ENCODE measurements at places on chromosomes 3 and 15.

DNA sequence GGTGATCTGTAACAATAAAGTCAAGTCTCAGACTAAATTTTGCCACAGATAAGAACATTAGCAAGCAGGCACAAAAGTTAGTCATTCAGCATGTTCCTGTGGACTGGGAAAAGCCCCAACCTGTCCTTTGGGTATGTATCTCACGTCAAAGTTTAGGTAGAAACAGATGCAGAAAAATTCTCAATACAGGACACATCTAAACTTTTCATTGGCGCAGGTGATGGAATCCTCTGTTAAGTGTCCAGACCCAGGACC, 120.6 kb downstream of the ATG7 start:
- no peak for DNase-seq

GRCh38 chr15:39908186-39908585, 11.9 kb downstream of the GPR176 start:
- DNase-seq = no peak

- no peak for DNase-seq
Observed at GRCh38 chr3:61571516-61572336, 10.4 kb downstream of the PTPRG start.

DNA sequence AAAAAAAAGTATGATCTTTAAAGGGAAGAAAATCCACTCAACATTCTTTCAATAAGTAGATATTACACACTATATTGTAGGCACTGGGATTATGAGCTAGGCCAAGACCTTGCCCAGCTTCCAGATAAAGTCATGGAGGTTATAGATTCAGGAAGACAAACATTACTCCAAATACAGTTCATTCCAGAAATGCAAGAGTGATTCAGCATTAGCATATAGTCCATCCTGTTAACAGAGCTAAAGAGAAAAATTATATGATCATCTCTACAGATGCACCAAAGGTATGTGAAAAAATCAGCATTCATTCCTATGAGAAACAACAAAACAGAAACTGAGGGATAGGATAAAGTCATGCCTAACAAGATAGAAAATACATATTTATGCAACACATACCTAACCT, 42.1 kb upstream of the NSMCE3 start:
- DNase-seq = no peak

DNA sequence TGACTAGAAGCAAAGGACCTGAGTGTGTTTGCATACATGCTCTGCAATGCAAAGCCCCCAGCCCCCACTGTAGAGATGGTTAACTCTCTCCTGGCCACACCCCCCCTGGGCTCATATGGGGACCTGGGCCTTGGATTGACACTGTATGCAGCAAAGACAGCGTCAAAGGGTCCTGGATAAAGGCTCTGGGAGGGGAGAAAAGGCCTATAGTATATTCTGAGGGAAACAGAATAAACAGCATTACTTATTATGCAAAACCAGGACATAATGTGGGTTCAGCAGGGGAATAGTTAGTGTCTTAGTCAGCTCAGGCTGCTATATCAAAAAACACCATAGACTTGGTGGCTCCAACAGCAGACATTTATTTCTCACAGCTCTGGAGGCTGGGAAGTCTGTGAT, 158.7 kb downstream of the APBA2 start:
- DNase-seq = no peak

- no peak for DNase-seq
Observed at GRCh38 chr3:41288785-41289184, 89.5 kb downstream of the CTNNB1 start.

DNA sequence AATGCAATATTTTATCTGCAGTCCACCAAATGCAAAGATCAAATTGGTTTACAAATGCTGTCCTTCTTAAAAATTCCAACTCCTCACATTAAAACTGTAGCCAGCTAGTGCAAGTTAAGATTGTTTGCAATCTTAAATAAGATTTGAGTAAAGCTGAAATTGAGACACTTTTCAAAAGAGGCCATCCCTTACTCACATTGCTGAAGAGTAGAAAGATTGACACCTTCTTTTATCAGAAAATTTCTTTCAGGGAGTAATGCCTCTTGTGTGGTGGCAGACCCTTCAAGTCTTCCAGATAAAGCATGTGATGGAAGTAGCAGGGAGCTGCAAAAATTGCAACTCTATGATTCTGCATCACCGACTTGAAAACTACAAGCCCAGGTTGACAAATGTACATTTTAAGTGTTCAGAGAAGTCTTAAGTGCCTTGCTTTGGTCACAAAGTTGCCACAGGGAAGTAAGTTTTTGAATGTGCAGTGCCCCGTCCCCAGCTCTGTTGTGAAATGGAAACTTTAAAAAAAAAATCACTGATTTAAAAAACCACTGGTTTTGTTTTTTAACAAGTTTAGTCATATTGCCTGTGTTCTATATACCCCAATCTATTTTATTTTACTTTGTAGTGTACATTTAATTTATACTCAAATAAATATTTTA, 12.6 kb downstream of the CD86 start:
- no peak for DNase-seq

DNA sequence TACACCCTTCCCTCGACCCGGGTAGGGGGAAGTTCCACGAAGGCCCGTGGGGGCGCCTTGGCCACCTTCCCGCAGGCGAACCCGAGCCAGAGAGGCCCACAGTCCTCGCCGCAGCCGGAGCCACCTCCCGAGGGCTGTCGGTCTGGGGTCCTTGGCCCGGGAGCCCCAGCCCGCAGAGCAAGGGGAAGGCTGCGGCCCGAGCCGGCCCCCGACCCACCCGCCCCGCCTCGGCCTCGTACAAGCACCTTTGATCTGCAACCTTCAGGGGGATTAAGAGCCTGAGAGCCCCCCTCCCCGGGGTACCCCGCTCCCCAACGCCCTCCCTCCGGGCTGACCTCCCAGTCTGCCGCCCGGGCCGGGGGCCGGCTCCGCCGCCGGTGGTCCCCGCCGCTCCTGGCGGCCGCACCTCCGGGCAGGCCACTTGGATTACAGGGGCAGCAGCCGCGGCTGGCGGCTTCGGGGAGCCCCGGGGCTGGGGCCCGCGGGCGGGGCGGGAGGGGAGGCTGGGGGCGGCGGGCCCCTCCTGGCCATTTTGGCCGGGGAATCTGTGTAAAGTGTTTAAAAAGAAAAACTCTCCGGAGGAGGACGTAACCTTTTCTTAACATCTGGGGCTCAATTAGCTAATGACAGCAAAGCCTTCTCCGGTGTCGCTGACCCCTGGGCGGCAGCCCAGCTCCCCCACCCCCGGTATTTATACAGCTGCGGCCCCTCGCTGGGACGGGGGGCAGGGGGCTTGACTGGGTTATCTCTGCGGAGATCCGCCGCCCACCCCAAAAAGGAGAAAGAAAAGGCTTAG, 40.2 kb downstream of the EPHB3 start:
- DNase-seq = no peak

DNA sequence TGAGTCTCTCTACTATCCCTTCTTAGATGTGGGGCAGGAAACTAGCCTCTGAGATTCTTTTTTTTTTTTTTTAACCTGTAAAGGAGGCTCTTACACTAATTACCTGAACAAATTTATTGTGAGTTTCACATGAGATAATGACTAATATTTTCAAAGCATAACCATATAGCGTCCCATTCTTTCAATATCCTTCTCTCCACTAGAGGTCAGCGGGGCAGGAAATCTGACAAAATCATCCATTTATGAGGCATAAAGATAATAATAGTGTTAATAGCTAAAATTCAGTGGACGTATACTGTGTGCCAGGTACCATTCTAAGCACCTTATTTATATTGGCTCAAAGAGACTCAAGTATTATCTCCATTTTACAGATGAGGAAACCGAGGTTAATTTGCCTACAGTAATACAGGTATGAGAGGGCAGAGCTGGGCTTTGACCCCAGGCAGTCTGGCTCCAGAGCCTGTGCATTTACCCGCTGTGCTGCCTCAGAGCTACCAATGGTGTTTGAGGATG, 16.3 kb upstream of the SMAD6 start:
- DNase-seq = no peak

DNA sequence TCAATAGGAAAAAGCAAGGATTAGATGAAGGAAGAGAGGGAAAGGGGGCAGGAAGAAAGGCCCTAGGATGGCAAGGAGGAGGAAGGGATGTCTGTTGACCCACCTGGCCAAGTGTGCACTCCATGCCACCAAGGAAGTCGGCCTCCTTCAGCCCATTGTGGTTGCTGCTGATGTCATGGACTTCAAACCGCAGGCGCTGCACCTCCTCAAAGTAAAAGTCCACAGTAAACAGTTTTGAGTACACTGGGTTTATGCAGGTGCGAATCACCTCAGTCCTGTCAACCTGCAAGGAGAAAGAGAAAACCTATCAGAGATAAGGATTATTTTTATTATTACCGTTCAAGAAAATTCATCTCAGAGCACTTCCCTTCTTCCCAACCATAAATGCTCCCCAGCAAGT, 220.6 kb upstream of the MRPL3 start:
- no peak for DNase-seq

DNA sequence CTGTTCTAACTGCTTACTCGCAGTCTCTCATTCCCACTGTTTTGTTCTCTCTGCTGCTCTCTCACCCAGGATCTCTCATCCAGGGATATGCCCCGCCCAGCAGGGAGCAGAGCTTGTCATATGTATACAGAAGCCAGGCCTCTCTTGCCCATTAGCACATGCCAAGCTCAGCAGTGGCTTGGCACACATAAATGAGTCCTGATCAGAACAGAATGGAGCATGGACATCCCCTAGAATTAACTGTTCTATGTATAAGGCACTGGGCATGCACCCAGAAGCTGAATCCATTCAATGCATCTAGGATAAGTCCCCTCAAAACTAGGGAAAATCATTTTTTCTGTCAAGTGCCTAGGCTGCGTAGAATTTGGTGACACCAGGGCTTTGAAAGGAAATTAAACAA, 61.6 kb downstream of the IGSF11 start:
- no peak for DNase-seq

GRCh38 chr15:52031556-52031955, 12.5 kb downstream of the MAPK6 start:
- no peak for DNase-seq

DNA sequence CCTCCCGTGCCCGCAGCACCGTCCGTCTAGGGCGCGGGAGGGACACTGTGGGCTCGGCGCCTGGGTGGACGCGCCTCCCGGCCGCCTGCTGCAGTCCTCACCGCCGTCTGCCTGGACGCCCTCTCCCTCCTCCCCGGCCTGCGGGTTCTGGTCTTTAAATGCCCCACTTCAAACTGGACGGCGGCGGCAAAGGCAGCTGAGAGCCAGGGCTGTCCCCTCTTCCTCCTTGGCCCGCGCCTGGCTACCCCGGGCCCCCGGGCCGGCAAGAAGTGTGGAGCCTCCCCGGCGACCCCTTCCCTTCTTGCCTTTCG, 426 bp downstream of the CBLB start:
- DNase-seq = no peak

- no peak for DNase-seq
Observed at GRCh38 chr3:190017521-190018288, 103.0 kb downstream of the P3H2 start.

DNA sequence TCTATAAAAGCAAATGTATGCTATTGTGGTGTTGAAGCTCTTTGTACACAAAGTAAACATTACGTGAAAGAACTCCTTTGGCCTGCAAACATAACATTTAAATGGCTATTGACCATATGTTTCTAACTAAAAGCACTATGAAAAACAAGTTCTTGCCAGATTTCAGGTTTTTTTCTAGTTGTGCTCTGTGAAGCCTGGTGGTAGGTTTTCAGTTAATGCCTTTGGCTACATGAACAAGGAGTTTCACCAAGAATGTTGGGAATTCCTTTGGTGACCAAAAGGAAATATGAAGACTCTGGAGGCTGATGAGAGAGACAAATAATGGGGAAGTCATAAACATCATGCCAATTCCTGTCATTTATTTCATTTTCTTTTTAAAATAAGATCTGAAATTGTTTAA, 66.0 kb downstream of the RBMS3 start:
- DNase-seq = no peak

DNA sequence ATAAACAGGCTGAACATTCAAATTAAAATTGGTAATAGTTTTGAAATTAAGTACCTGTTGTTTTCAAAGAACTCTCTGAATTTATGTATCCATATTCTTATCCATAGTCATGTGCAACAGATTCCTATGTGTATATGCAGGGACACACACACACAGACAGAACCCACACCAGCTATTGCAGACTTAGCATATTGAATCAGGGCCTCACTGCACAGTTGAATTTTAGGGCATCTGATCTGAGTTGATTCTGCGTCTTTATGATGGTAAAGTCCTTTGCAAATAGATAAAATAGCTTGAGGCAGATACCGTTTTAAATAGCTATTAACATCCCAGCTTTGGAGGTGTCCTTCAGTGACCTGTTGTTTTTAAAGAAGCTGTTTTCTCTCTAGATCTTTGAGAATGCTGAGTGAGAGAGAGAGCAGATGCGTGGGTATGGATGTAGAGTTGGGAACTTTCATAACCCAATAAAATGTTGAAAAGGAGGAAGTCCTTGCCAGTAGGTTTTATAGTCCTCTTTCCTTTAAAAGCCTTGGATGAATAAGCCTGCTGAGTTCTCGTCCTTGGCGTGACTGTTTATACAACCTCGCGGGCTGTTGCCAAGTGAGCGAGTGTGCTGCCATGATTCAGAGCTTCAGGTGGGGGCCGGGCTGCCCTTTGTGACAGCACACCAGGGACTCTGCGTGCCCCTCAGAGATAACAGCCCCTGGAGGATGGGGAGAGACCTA, 18.3 kb downstream of the MYZAP start:
- no peak for DNase-seq

DNA sequence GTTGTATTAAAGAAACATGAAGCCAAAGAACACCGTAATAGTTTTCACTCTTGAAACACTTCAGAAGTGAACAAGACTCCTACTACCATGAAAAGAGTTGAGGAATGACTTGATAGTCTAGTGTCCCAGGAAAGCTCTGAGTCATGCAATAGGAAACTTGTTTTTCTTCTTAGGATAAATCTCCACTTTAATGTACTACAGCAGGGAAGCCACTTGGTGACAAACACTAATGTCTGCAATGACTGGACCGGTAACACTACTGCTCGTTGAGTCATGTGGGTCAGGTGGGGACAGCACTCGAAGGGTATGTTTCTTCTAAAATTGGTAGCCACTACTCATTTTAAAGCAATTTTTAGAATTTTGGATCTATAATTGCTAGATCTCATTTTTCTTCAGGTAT, 291.7 kb upstream of the CNTN3 start:
- DNase-seq = no peak

- DNase-seq = no peak
Observed at GRCh38 chr3:175434561-175434960, 575.4 kb downstream of the NAALADL2 start.

GRCh38 chr15:34994925-34995324, 6.8 kb upstream of the ZNF770 start:
- DNase-seq = no peak

GRCh38 chr3:59321881-59322540, 272.2 kb upstream of the CFAP20DC start:
- DNase-seq = no peak

- DNase-seq = peak; percentile 87
Observed at GRCh38 chr3:50237754-50238548, 1.9 kb downstream of the GNAI2 start.

DNA sequence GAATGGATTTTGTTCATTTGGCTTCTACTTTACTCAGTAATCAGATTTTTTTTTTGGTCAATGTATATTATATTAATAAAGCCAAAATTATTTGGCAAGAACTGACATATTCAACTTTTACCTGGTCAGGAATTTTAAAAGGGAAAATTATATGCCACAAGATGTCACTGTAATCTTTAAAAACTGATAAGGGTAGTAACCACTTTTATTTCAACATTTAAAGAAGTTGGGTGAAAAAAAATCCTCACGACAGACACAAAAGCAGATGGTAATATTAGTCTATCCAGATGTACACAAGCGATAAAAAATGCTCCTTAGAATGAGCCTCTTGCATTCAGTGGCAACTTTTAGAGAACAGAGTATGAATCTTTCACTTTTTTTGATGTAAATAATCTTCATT, 101.9 kb downstream of the SERPINI1 start:
- DNase-seq = no peak
